Fibroblast of the aortic adventitia (primary cell): ENCODE measurements at places on chromosomes 2 and 18.

DNA sequence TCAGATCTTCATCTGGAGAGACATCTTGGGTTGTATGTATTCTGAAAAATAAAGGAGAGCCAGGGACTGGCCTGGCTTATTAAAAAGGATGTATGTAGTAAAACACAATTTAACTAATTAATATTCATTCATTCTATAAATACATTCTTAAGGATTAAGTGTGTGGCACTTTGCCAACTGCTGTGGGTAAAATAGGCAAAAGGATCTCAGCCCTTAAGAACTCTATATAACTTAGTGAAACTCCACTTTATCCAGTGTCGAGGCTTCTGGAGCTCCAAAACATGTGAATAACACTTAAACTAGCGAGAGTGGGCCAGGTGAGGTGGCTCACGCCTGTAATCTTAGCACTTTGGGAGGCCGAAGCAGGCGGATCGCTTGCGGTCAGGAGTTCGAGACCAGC, 7.7 kb upstream of the STK39 start:
- no peak for DNase-seq

DNA sequence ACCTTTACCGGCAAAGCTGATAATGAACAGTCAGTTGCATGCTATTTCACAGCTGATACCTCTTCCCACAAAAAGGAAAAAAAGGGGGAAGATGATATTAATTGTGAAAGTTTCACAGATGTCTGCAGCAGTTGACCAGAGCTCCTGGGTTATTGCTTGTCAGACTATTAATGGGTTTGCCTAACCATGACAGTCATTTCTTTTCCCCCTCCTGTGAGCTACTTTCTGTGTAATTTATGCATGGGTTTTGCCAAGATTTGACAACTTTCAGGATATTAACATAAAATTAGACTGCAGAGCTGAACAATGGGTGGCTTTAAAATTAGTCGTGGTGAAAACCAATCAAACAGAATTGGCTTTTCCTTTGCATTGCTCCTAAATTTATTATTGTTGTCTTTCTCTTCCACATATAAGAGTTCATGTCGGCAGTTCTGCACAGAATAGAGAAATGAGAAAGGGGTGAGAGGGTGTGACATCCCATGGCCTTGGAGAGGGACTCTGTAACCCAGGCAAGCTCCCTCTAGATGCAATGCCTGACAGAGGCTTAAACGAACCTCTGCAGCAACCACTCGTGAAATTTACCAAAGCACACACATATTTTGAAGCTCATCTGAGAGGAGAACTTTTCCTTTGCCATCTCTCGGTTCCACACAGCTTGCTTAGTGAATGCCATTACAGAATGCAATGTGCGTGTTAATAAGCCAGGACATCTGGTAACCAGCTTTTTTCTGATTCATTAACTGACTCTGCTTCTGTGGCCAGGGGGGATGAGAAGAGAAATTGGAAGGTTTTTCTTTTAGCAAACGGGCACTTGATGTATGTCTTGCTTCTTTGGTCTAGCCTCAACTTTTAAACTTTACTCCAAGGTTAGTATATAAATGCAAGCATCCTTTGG, 82.2 kb upstream of the ITGA4 start:
- DNase-seq: no peak

DNA sequence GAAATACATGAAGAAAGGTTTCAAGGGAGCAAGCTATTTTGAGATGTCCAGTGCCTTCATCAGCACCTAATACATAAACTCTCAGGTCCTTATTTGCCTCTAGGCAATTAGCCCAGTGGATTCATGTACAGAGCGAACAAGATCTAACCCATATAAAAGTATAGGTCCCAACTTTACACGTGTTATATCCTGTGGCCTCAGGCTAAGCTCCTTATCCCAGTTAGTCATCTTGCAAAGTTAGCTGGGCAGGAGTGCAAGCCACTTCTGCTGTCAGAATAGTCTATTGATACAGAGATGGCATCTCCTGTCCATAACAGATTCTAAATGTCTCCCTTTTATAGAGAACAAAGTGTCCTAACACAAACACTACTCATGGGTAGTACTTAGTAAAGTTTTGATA, 203.9 kb upstream of the PIK3C3 start:
- DNase-seq: no peak

- DNase-seq: peak; percentile 78
Measured at GRCh38 chr2:179410552-179411356, 146.1 kb upstream of the SESTD1 start.

DNA sequence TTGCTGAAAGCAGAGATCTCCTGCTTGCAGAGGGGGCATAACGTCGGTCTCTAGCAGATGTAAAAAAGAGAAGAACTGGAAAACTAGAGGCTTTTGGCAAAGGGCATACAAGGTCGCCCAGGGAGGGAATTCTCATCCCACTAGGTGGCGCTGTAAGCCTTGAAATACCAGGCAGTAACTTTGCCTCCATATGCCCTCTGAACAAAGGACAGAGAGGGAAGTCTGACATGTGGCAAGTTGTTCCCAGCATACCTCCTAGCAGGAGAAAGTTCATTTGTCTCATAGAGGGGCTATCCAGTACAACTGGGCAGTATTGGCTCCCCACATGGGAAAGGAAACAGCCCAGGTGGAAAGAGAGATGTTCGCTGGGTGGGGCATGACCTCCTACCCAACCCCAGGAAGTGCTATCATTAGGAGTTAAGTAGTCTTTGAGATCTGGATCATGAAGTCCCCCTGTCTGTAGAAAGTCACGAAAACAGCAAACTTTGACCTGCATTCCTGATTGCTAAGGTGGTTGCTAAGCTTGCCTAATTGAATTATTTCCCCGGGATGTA, 39.9 kb downstream of the STK17B start:
- peak; percentile 60 for DNase-seq

DNA sequence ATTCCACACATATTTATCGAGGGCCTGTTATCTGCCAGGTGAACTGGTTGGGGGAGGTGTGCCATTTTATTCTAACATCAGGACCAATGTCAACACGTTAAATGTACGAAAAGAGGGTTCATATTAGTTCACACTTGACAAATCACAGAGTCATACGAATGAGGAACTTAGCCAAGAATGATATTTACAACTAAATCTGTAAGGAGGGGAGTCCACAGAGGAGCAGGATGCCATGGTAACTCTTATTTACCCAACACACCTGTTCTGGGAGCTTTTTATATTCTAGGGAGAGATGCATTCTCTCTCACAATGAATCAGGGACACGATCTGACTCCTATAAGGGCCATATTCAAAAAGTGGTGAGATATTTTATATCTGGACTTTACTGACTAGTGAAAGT, 144.1 kb downstream of the CDC42EP3 start:
- DNase-seq: no peak

DNA sequence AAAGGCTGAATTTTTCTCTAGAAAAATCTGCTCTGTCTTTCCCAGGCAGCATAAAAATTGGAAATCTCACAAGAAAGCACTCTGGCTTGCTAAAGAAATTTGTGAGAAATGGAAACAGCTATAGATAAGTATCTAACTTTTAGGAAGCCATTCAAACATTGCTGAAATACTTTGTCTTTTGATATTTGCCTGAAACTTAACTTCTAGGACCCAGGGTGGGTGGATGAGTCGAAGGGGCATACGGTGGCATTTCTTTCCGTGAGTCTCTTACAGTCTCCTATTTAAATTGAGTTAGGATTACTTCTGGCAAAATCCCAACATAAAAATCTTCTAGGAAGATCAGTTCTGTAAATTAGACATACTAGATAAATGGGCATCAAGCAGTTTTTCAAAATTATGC, 532 bp upstream of the COL3A1 start:
- peak; percentile 59 for DNase-seq

- peak; percentile 84 for DNase-seq
Measured at GRCh38 chr2:18548621-18549020, 11.8 kb downstream of the RDH14 start.

DNA sequence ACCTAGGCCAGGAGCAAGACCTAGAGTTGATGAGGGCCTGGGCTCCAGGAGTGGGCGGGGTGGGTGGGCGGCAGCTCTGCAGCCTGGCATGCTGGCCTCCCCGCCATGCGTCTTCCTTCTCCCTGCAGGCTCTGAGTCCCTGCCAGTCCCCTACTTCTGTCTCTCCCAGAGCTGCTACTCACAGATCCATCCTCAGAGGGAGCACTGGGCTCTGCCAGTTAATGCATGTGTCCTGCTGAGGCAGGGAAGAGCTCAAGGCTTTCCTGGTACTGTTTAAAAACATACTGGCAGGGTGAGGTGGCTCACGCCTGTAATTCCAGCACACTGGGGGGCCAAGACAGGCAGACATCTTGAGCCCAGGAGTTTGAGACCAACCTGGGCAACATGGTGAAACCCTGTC, 38.7 kb upstream of the EDAR start:
- DNase-seq: no peak

DNA sequence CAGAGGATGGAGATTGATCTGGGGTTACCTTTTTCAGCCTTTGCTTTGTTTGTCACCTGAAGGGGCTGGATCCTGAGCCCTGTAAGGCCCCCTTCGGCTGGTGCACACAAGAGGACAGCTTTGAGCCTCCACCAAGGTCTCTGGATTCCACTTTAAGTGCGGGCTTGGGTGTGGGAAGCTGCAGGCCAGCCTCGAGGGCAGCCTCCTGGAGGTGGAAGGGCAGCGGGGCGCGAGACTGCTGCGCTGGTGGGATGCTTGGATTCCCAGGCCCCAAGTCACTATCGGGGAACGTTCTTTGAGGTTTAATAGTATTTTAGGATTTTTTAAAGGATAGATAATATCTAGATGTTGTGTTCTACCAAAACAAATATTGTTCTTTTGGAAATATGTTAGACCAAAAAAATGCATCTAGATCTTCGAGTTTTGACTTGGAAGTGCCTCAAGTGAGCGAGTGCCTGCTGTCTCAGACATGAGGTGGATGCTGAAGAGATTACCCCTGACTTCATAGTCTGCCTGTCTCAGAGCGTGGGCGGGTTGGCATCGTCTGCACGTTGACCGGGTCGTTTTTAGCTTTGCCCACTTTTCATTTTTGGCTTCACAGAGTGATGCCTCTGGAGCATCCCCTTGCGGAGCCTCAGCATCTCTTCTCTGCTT, 113.8 kb downstream of the AGAP1 start:
- DNase-seq: peak; percentile 62

DNA sequence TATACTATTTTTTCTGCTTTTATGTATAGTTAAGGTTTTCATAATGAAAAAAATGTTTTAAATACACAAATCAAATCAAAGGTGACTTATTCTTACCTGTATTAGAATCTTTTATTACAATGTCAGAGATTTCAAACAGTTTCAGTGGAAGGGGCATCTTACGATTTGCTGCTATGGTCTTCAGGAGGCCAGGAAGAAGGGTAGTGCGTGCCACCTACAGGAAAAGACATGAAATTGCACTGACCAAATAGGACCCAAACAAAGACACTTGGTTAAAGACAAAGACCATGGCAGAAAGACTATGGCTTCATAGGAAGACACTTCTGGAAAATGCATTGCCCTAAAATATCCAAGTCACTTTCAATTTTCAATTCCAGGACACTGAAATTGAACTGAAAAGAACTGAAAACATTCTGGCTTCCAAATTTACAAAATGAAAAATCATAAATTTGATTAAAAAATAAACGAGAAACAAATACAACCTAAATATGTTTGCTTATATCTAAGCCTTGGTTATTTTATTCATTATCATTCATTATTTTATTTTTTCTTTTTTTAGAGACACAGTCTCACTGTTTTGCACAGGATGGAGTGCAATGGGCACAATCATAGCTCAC, 42.1 kb downstream of the FARSB start:
- peak; percentile 72 for DNase-seq

DNA sequence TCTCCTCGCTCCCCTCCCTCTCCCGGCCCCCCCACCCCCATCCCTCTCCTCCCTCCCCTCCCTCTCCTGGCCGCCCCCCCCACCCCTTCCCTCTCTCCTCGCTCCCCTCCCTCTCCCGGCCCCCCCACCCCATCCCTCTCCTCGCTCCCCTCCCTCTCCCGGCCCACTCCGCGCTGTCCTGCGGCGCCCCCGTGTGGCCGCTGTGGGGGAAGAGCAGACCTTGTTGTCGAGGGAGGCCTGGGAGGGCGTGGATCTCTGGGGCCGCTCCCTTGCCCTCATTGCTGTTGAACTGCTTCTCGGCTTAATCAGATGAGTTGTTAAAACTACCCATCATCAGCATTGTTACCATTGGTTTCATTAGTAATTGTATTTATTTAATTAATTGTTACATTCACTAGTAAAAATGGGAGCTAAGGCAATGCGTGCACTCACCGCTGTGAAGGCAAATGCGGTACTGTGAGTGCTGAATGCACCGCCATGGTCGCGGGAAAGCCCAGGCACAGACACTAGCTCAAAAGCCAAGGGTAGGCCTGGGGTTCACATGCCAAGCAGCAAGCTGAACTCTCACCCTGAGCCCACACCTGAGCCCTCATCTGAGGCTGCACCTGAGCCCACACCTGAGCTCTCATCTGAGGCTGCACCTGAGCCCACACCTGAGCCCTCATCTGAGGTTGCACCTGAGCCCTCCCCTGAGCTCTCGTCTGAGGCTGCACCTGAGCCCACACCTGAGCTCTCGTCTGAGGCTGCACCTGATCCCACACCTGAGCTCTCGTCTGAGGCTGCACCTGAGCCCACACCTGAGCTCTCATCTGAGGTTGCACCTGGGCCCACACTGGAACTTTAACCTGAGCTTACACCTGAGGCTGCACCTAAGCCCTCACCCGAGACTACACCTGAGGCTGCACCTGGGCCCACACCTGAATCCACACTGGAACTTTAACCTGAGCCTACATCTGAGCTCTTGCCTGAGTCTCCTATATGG, 8.8 kb downstream of the RTP5 start:
- peak; percentile 63 for DNase-seq

DNA sequence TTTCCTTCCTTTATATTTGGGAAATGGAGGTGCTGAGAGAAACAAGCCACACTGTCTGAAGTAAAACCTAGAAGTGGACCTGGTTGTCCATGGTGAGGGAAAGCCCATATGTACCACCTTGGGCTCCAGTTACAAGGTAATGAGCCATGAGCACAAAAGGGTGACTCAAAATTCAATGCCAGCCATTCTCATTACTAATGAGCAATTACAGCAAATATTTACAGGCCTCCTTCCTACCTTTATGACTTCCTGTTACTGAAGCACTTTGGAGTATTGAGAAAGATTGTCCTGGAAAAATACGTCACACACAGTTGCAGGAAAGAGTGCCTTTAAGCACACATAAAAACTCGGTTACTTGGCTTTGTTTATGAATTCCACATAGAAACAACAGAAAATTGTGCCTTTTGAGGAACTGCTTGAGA, 9.1 kb downstream of the EPAS1 start:
- no peak for DNase-seq

GRCh38 chr2:204159526-204159925, 223.0 kb downstream of the ICOS start:
- DNase-seq: no peak

DNA sequence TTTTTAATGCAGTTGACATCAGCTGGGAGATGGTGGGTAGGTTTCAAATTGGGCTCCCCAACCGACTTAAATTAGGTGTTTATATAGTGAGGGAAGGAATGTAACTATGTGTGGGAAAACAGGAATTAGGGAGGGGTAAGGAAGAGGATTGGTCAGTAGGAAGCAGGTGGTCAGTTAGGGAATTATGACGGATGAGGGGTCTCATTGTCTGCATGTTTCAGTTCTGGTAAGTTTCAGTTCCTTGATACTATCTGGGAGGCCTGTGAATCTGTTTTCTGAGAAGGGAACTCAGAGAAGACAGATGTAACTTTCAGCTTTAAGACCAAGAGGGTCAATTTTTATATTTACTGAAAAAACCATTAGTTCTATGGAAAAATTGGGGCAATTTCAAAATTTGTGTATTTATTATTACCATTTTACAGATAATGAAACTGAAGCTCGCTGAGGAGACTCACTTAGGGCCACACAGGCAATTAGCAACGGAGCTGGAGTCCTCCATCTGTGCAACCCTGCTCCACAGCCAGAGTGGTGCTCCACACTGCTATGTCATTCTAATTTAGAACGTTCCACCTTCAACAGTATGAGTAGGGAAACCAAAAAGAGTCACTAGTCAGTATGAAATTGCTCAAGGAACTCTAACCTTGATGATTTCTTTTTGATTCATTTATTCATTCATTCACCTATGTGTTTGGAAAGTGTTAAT, 36.0 kb upstream of the CCDC195 start:
- no peak for DNase-seq
